ENCODE measurements at places on chromosomes 13 and 19.

- no peak for DNase-seq
Measured at GRCh38 chr19:35889370-35890112, 10.8 kb downstream of the NFKBID start.

GRCh38 chr13:97307118-97307881 lies 85.2 kb downstream of the MBNL2 start:
- DNase-seq: no peak

DNA sequence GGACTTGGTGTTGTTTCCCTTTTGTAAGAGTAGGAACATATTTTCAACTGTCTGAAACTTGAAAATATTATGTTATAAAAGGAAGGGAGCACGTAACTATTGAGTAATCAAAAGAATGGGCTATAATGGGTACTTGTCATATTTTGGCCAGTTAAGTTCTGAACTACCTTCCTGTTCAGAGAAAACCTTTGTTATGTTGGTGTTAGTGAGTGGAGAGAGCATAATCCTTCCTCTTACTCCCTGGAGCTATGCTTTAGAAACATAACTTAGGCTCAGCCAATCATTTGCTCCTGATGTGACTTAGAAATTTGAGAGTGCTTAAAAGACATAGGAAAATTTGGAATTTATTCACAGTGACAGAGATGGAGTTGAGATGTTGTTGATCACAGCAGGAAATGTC lies 482.5 kb upstream of the SPRY2 start:
- DNase-seq: no peak

DNA sequence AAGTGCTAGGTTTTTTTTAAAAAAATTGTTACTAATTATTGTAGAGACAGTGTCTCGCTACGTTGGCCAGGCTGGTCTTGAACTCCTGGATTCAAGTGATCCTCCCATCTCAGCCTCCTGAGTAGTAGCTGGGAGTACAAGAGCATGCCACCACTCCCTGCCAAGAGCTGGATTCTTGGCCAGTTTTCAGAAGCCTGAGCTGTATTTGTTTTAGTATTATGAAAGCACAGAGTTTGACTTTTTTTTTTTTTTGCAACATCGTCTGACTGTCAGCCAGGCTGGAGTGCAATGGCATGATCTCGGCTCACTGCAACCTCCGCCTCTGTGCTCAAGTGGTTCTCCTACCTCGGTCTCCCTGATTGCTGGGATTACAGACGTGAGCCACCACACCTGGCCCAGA lies 7.0 kb downstream of the ARMC6 start:
- DNase-seq: no peak

- no peak for DNase-seq
Measured at GRCh38 chr19:48059331-48059730, 15.5 kb upstream of the CABP5 start.
